ENCODE measurements at places on chromosomes 7 and 10.

GRCh38 chr7:30453921-30454320 lies 24.7 kb downstream of the NOD1 start:
- DNase-seq: no peak

- no peak for DNase-seq
These were observed 356.7 kb downstream of the CALN1 start for GRCh38 chr7:72055426-72055825.

GRCh38 chr7:98864731-98865453 lies 4.9 kb downstream of the TMEM130 start:
- DNase-seq: no peak

GRCh38 chr10:129642427-129642826 lies 175.4 kb downstream of the MGMT start:
- peak; percentile 92 for DNase-seq

DNA sequence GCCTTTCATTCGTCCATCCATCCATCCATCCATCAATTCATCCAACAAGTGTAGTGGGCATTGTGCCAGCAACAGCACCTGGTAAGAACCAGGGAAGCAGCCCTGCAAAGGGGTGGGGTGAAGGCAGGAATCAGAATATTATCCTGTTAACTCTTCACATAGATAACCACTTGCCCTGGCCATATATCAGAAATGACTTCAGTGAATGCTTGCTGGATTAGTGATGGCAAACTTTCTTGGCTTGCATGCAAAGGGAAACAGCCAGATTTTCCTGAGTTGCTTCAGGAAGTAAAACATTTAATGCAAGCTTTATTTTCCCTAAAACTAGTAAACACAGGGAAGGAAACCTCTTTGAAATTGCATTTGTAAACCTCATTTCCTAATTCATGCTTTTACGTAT lies 743 bp downstream of the OR2A5 start:
- no peak for DNase-seq
